Foreskin fibroblast (primary cell): ENCODE measurements at places on chromosomes 2 and 18.

DNA sequence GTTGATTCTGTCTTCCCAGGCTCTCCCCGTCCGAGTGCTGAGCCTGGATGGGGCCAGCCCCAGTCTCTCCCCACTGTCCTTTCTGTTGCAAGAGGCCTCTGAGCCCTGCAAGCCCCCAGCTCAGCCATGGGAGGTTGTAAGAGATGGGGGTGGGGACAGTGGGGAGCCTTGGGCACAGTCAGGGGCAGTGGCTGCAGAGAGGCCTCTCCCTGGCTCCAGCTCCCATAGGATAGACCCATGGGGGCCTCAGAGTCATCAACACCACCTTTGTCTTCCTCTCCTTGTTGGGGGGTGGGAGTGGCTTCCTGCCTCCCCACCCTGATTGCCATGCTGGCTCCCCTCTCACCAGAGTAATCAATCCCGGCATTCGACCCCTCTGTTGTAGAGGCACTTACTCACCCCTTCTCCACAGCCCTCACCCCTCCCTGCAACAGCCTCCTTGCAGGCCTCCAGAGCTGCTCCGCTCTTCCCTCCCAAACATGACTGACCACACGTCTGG is 37.5 kb upstream of the NPAS2 start:
- no peak for DNase-seq

DNA sequence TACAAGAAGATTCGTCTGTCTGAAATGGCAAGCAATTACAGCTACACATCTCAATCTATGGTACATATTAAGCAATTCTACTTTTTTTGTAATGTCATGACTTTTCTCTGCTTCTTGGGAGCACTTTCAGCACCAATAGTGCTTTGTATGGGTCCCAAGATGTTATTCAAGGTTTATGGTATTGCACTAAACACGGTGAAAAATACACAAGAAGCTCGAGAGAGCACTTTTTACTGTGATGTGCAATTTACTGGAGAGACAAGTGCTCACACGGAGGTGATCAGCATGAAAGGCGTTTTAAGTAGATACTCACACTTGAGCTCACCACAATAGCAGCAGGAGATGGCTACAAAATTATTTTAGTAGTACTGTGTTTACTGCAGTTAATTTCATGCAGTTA is 783.6 kb downstream of the CBLN2 start:
- no peak for DNase-seq

- DNase-seq, result no peak
Measured at GRCh38 chr2:96157649-96158553, 12.7 kb upstream of the DUSP2 start.

- no peak for DNase-seq
Measured at GRCh38 chr18:14026199-14026598, 106.0 kb downstream of the ZNF519 start.

DNA sequence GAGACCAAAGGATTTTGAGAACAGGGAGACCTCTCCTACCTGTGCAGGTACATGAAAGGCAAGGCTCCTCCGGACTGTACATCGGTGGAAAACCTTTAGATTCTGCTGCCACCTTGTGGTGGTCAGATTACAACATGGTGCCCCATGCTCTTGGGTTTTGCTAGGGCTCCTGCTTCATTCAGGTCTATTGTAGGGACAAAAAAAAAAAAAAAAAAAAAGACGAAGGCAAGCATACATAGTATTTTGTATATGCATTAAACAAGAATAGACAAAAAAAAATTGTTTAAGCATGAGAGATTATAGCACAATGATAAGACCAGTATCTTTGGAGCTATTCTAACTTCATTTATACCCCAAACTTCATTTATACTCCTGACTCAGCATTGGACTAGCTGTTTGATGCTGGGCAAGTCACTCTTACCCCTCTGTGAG is 27.4 kb upstream of the SPR start:
- peak; percentile 52 for DNase-seq

DNA sequence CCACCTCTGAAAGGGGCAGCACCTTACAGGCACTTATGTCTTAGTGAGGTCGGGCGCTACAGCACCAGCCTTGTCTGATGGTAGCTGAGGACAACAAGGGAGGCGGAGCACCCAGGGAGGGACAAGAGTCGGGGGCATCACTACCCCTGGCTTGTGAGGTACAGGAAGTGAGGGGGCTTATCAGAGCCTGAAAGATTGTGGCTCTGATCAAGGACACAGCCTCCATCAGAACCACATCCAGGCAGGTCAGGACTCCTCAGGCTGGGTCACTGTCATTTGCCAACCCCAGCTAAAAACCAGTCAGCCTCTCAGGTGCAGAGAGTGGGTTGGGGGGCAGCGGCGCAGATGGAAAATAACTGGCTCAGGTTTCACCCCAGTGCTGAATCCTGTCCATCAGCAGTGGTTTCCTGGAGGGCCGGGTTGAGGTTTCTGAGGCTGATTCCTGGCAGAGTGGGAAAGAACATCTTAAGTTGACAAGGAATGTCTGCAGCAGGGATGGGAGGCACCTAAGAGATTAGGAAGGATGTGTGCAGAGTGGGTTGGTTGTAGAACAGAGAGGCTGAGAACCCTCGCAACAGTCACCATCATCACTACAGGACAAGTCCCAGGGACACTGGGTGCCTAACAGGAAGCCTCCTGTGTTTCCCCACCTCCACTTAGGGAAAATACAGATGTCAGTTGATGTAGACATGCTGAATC is 45.3 kb downstream of the FBLN7 start:
- no peak for DNase-seq
